ENCODE measurements at places on chromosomes 4 and X.

DNA sequence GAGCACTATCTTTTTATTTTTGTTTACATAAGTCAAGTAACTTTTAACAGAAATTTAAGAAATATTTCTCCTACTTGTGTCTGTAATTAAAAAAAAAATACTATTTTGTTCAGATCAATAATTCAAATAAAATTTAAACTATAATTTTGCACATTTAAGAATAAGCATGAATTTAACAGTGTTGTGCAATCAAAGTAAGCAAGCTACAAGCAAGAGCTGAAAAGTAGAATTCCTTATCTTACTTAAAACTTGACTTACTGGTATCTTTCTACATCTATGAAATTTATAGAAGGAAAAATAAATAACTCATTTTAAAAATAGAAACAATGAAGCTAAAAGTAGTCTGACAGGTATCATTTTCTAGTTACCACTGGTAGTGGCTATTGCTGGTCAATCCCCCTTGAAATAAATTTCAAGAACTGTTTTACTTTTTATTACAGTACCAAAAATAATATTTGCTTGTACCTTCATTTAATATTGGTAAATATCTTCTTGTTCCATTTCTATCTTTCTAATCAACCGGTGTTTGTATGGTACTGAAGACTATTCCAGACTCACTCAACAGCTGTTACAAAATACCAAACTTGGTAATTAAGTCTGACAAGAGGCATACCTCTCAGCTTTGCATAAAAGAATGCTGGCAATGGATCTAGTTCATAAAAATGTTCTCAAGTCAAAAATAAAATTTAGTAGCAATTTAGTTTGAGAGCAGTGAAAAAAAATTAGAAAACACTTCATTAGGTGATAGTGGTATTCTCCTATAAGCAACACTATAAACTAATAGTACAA is 62.2 kb downstream of the NOCT start:
- no peak for DNase-seq

DNA sequence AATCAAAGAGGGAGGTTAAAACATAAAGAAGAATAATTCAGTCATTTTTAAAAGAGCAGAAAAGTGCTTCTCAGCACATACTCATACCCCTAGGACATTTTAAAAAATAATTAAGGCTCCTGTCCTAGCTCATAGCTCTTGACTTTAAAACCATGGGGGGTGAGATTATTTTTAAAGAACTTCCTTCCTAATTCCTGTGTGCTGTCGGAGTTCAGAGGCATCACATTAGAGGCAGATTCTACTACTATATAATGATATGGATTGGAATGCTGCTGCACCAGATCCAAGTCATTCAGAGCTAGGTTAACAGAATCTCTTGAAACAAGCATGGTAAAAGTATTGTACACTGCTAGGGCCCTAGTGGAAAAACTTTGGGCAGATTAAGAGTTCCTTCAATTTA is 456.5 kb upstream of the ADGRL3 start:
- no peak for DNase-seq

DNA sequence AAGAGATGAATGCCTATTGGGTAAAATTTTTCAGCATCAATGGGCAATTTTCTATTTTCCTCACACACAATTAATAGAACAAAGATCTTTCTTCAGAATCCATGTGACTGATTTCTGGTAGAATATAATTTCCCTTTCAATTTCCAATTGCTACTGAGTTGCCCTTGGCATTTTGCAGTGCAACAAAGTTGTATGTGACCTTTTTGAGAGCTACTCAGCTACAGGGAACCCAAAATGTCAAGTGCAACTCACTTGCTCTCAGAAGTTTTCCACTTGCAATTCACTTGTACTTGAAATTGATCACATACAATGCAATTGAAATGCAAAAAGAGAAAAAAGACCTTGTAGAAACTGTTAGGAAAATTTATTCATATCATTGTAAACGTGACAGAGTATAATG is 245.5 kb downstream of the BANK1 start:
- no peak for DNase-seq

- no peak for DNase-seq
Observed at GRCh38 chr4:10872833-10873517, 188.4 kb upstream of the CLNK start.

GRCh38 chr4:20017070-20017776 is 234.5 kb upstream of the SLIT2 start:
- no peak for DNase-seq
